ENCODE measurements at places on chromosomes 7 and 10.

DNA sequence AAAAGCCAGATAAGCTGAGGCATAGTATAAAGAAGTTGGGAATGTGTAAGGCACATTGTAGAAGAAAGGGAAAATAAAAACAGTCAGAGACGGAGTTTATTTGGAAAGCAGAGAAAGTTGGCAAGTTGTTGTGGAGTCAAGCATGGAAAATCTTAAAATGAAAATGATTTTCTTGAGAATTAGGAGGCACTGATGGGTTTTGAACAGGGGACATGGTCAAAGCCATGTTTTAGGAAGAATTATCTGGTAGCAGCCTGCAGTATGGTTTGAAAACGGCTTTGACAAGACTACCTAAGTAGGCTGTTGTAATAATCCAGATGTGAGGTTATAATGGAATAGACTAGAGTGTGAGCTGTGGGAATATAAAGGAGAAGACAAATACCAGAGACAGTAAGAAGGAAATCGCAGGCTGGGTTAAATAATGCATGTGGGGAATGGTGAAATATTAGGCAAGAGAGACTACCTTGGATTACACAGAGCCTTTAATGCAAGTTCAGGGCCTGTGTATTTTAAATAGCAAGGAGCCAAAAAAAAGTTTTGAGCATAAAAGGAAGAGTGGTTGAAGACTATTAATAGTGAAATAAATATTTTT is 130.4 kb upstream of the MEOX2 start:
- no peak for DNase-seq

GRCh38 chr10:103419101-103419500 is 22.7 kb downstream of the PDCD11 start:
- no peak for DNase-seq

- peak; percentile 93 for DNase-seq
These were observed at the start of gene SEMA3C for GRCh38 chr7:80918909-80919721. SEMA3C (minus strand) TSS chr7:80919051; CDS start chr7:80916781, 2,270 bp downstream.

- no peak for DNase-seq
These were observed 206.2 kb downstream of the DIP2C start for GRCh38 chr10:483261-483660.

GRCh38 chr7:24378871-24379616 is 95.1 kb downstream of the NPY start:
- peak; percentile 91 for DNase-seq

- DNase-seq: no peak
These were observed 90.8 kb downstream of the ARMH3 start for GRCh38 chr10:101965075-101965765.

GRCh38 chr7:20588678-20589077 is 26.8 kb upstream of the ABCB5 start:
- DNase-seq: no peak

- DNase-seq: no peak
These were observed 13.3 kb downstream of the SORBS1 start for GRCh38 chr10:95547791-95548435.

DNA sequence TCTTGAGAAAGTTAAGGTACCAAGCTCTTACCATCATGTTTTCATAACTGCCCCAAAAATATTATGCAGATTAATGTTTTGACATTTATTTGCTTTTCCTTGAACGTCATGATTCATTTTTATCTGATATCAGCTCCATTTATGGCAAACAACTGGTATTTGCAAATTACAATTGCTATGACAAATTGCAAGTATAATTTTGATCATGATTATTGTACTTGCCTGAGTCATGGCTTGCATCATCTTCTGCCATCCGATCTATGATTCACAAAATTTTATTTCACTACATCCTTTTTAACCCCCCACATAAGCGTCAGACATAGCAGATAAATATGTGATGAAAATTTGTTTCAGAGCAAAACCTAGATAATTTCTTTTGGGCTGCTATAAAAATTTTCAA is 155.0 kb downstream of the STK31 start:
- DNase-seq: peak; percentile 78

DNA sequence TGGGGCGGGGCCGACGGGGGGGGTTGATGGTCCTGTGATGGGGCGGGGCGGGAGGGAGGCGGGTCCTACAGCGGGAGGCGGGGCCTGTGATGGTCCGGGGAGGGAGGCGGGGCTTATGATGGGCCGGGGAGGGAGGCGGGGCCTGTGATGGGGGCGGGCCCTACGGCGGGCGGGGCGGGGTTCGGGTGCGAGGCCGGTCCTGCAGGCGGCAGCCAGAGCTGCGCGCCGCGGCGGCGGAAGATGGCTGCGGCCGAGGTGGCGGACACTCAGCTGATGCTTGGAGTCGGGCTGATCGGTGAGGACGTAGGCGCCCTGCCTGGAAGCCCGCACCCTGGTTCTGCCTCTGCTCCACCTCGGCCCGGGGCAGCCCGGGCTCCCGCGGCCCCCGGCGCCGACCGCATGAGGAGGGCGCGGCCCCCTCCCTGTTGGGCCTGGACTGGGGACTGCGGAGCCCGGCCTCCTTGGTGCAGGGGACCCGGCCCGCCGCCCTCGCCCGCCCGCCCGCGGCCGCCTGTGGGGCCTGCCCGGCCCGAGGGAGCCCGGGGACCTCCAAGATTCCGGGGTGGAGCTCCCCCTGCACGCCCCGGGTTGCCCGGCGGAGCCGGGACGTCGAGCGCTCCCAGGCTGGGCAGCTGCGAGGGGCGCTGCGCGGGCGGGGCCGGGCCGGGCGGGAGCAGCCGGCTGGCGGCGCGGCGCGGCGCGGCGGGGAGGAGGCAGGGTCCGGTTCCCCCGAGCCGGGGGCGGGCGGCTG is at the start of gene DENND10:
Gene DENND10 (plus strand): TSS at position 211 of the 751 bp plus-strand sequence. CDS start 30 bp downstream, at position 241.
- DNase-seq: peak; percentile 59

DNA sequence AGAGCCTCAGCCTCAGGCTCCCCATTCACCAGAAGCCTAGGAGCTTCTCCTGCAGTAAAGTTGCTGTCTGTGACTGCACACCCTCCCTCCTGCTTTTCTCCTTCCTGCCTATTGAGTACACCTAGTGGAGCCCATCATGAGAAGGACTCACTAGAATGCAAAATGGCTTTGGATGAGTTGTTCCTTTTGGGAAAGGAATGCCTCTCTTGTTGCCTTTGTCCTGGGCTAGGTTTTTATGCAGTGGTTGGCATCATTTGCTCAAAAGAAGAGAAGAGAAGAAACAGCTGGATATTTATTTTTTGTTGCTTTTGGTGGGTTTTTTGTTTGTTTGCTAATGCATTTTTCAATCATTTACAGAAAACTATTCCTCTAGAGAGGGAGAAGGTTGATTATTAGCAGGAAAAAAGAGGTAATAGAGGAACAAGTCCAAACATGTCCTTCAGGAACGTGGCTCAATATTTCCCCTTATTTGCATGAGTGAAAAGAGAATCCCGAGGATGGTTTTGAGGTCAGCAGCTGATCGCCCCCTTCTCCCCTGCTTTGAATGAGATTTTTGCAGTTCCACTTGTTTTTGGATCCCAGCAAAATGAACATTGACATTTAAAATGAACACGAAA is 369.9 kb upstream of the NRP1 start:
- no peak for DNase-seq

- DNase-seq: no peak
These were observed 244.2 kb downstream of the MAD1L1 start for GRCh38 chr7:1988533-1988930.
